ENCODE measurements at places on chromosomes 7 and 10.

- no peak for DNase-seq
Measured at GRCh38 chr10:13631594-13631993, 44.8 kb downstream of the PRPF18 start.

- DNase-seq = no peak
Measured at GRCh38 chr10:69908124-69908523, 106.4 kb downstream of the COL13A1 start.

GRCh38 chr7:47293884-47294555 lies 287.9 kb downstream of the TNS3 start:
- DNase-seq = no peak

DNA sequence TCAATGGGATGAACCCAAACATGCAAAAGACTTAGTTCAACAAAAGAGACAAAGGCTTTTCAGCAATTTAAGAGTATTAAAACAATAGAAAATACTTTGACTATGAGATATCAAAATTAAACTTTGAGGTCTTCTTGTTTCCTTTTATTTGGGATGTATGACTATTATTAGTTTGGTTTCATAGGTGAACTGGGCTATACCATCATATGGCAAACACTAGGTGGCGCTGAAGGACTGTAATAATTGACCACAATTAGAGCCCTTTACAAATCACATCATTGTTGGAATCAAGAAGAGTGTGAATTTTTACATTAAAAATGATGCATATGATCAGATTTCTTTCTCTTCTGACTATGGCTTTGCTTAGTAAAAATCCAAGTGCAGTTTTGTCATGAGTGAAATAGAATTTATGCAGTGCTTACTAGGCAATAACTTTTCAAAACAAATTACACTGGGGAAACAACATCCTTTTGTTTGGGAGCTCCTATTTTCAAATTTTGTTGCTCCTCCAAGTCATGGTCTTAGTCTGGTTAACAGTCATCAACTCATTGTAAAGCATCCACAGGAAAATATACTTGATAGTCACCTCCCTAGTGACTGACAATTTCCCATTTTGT lies 14.7 kb upstream of the NXPH1 start:
- no peak for DNase-seq

GRCh38 chr7:129069021-129069420 lies 14.1 kb upstream of the TNPO3 start:
- no peak for DNase-seq

DNA sequence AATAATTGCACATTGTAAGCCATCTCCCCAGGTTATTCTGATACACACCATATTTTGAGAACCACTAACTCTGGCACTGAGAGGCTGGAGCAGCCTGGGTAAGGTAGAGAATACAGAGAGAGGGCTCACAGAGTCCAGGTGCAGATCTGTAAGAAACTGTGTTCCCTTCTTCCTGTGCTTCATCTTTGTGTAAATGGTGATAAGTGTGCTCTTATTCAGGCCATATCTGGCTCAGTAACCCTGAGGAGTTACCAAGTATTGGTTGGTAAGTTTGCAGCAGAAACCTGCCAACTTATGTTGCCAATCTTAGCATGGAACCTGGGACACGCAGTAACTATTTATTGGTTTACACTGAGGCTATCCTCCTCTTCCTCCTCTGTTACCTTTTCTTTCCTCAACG lies 16.2 kb upstream of the ICA1 start:
- DNase-seq = no peak

DNA sequence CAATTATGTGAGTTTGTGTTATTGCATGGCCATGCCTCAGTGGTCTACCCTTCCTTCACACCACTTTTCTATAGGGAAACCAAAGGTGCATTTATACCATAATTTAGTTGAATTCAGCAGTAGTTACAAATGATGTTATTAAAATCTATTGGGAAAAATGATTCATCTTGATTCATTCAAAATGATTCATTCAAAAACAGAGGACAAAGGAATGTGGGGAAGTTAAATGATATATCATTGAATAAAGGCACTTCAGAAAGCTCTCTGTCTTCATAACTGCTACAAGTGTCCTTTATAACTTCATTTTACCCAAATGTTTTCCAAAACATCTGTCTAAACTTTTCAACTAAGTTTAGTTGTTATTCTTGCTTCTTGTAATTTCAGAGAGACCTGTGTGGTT lies 722.9 kb downstream of the GRM8 start:
- no peak for DNase-seq

DNA sequence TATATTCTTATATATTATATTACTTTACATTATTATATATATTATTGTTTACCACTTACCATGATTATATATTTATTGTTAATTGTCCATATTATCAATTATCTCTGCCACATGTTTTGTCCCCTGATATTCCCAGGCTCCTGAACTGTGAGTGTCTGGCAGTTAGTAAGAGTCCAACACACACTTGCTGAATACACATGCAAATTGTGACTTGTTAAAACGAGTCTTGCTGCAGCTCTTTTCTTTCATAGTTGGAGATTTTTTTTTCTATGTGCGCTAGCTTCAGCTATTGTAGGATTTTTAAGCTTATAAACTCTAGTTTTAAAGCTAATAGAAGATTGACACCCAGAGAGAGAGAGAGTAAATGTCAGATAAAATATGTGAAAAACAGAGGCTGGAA lies 207.8 kb upstream of the FAM3C start:
- no peak for DNase-seq

GRCh38 chr10:13776861-13777311 lies 190.1 kb downstream of the PRPF18 start:
- DNase-seq = no peak

GRCh38 chr10:84294766-84295447 lies 33.5 kb upstream of the CCSER2 start:
- no peak for DNase-seq

- DNase-seq = peak; percentile 60
Measured at GRCh38 chr10:103692952-103693811, 162.2 kb downstream of the SH3PXD2A start.

DNA sequence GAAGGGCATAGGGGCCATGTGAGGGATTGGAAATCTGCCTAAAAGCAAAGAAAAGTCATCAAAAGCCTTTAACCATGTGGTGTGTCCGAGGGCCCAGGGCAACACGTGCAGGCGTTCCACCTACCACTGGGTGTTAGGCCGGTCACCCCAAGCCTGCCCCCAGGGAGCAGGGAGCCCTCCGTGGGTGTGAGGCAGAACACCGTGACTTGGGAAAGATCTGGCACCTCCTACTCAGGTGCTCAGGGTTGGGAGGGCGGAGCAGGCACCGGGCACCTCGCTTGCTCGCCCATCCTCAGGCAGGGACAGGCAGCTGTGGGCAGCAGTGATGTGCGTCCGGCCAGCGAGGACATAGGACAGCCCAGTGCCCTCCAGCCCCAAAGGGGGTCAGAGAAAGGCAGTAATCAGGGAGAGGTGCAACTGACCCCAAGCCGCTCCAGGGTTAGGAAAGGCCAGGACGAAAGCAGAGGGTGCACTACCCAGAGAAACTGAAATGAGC lies 80.7 kb upstream of the CHST15 start:
- no peak for DNase-seq

DNA sequence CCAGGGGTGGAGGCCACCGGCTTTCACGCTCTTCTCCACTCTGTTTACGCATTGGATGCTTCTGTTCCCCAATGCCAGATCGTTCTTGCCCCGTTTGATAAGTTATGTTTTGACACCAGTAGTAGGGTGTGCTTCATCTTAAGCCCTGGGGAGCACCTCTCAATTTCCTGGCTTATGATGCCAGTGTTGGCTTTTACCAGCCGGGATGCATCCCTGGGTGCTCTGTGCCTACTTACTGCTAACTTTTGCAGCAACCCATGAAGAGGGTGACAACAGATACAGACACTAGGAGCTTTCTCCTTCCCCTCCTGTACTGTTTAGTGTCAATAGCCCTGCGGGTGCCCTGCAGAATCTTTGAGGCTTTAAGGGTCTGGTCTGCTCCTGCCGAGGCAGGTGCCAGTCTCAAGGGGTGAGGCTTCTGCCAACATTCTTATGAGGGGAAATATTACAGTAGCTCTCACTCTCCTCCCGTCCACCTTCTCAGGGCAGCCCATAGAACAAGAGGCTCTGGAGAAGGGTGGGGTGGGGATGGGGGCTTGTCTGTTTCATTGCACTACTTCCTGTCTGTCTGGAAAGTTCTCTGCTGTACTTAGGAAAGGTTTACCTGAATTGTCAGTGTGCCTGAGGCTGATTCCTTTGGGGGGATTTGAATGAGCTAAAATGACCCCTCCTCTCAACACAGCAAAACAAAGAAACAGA lies 23.3 kb downstream of the ADCY1 start:
- no peak for DNase-seq

DNA sequence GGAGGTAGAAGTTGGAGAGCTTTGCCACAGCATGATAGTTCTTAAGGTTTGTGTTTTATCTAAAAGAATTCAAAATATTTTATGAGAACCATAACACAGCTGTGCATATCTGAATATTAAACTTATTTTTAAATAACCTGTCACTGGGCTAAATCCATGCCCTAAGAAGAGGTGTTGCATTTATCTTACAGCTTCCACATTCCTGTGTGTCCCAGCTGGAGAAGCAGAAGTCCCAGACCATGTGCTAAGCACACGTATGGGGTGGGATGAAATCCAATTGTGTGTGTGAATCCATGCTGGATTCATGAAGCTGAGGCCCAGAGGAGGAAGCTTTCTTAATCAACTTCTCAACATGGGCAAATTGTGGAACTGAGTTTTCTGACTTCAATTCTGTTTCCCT lies 121.5 kb downstream of the PKD1L1 start:
- no peak for DNase-seq

- no peak for DNase-seq
Measured at GRCh38 chr10:29687421-29688164, 52.8 kb upstream of the SVIL start.

GRCh38 chr7:23787272-23787671 lies 77.3 kb downstream of the STK31 start:
- DNase-seq = no peak

DNA sequence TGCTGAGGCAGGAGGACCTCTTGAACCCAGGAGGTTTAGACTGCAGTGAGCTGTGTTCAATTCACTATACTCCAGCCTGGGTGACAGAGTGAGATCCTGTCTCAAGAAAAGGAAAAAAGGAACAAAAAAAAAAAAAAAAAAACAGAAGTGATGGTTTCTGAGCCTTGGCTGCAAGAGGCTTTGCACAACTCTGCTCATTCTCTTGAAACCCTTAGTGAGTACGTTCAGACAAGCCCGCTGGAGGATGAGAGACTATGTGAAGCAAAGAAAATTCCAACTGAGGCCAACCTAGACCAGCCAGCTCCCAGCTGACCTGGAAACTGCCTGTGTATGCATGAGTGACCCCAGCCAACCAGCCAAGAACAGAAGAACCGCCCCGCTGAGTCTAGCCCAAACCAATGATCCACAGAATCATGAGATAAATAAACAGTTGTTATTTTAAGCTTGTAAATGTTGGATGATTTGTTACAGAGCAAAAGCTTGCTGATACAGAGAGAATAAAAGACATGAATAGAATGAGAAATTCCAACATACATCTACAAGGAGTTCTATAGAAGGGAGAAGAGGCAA lies 50.6 kb upstream of the FZD9 start:
- DNase-seq = no peak

- no peak for DNase-seq
Measured at GRCh38 chr7:100632951-100633717, 8.2 kb downstream of the TFR2 start.

- no peak for DNase-seq
Measured at GRCh38 chr10:21689881-21690280, 155.8 kb downstream of the MLLT10 start.

GRCh38 chr10:6542999-6543430 lies 37.1 kb downstream of the PRKCQ start:
- no peak for DNase-seq

DNA sequence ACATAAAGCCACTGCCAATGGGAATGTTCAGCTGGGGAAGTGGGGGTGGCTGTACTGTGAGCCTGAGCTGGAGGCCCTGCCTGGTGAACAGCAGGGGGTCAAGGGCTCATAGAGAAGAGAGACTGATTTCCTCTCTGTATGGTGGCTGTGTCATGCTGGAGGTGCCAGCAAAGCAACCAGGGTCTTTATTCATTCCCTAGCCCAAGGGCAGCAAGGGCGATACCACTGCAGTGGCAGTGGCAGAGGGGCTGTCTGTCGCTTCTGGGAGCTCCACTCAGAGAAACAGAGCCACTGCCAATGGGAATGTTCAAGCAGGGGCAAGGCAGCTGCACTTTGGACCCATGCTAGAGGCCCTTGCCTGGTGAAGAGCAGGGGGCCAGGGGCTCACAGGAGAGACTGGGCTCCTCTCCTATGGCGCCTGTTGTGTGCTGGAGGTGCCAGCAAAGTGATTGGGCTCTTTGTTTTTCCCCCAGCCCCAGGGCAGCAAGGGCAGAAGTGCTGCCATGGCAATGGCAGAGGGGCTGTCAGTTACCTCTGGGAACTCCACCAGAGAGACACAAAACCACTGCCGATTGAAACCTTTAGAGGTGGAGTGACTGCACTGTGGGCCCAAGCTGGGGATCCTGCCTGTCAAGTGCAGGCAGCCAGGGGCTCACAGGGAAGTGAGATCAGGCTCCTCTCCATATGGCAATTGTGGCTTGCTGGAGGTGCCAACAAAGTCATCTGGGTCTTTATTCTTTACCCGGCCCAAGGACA lies 545.1 kb downstream of the SH2D4B start:
- DNase-seq = no peak

DNA sequence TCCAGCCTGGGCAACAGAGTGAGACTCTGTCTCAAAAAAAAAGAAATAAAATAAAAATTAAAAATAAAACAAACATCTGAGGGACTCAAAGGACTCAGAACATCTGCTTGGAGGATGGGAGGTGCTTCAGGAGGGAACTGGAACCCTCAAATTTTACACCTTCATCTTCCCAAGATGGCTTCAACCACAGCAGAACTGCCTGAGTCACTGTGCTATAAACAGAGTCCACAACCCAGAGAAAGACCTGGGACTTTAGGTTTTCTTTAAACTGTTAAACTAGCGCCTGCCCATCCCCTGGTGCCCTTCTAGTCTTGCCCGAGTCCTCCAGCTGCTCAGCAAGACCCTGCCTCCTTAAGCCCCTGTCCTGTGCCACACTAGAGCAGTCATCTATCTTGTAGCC lies 40.8 kb downstream of the RGS10 start:
- DNase-seq = no peak

GRCh38 chr10:131822013-131822691 lies 78.7 kb upstream of the PPP2R2D start:
- no peak for DNase-seq

GRCh38 chr10:117666965-117667364 lies 124.4 kb downstream of the EMX2 start:
- DNase-seq = no peak

DNA sequence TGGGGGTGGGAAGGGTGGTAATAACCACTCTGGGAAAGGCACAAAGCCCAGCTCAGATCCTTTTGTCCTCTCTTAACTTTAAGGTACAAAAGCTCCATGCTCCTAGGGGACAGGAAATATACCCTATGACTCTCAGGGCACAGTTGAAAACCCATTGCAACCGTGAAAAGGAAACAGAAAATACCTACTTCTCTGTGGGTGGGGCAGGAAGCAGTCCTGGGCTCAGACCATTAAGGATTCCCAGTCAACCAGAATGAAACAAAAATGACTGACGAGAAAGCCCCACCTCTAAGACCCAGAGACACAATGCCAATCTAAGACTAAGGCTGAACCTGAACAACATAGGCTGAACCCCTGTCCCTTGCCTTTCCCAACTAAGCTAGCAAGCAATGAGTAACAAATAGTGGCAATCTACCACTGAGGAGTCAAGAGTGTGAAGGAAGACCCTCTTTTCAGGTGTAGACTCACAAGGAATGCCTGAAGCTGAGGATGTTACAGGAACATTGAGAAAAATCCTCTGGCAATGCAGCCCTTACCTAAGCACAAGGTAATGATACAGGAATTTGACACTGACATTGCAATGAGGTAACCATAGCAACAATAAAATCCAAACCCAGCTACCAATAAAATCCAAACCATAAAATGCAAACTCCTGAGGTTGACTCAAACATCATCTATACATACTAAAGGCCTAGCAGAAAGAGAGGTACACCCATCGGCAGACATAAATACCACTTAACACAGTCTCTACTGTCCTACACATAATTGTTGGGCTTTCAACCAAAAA lies 380.1 kb downstream of the HPSE2 start:
- no peak for DNase-seq

Measured in GM12891 (cell line).